ENCODE measurements at places on chromosomes 11 and 22. TPM values are rescaled to one million over a fixed set of nuclear protein-coding genes. Genes with fewer than 3 reads are reported as not detected.

The NPAS4 gene
- not detected for total RNA-seq

The HEPACAM gene
- not detected for total RNA-seq

- DNase-seq: no peak
Measured at GRCh38 chr11:14124886-14125285, 162.4 kb downstream of the SPON1 start.

- peak; percentile 30 for DNase-seq
Measured at GRCh38 chr11:68839911-68840641, 1.6 kb downstream of the CPT1A start.

The GPR83 gene
- not detected for total RNA-seq

The MS4A8 gene
- not detected for total RNA-seq

DNA sequence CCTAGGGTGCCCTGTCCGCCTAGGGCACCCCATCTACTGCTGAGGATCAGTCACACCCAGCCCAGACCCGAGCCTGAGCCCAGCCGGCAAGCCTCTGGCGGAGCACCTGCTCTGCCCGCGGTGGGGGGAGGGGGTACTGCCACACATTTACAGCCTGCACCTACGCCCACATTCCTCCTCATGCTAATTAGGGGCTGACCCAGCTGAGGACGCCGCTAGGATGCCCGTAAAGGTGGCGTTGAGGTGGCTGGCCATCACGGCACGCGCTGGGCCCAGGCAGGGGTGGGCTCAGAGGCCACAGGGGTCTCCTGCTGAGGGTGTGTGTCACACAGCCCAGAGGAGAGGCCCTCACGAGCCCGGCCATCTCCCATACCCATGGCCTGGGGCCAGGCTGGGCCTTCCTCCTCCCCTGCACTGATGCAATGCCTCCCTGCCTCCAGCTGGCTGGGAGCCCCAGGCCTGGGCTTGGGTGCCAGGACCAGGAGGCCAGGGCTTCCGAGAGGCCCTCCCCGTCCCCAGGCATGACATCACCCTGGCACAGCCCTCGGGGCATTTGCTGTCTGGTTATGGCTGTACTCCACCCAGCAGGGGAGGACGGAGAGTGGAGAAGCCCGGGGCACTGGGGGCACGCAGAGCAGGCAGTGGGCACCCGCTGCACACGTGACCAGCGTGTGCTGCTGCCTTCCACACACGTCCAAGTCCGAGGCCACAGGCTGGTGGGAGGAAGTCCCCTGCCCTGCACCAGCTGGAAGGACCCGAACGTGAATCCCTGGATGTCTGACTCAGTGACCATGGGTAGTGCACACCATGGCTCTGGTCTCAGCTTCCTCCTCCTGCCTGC lies 12.7 kb downstream of the DUSP8 start:
- peak; percentile 96 for DNase-seq

- DNase-seq: peak; percentile 45
Measured at GRCh38 chr11:66126064-66126463, 56.0 kb downstream of the PACS1 start.

The C22orf42 gene
- total RNA-seq: not detected

- peak; percentile 27 for DNase-seq
Measured at GRCh38 chr22:21972293-21972779, 10.3 kb downstream of the TOP3B start.

- DNase-seq: no peak
Measured at GRCh38 chr11:108204376-108204775, 18.1 kb downstream of the NPAT start.

The PPM1F gene
- 32.6 TPM for total RNA-seq

The MUC5B gene
- total RNA-seq: not detected

DNA sequence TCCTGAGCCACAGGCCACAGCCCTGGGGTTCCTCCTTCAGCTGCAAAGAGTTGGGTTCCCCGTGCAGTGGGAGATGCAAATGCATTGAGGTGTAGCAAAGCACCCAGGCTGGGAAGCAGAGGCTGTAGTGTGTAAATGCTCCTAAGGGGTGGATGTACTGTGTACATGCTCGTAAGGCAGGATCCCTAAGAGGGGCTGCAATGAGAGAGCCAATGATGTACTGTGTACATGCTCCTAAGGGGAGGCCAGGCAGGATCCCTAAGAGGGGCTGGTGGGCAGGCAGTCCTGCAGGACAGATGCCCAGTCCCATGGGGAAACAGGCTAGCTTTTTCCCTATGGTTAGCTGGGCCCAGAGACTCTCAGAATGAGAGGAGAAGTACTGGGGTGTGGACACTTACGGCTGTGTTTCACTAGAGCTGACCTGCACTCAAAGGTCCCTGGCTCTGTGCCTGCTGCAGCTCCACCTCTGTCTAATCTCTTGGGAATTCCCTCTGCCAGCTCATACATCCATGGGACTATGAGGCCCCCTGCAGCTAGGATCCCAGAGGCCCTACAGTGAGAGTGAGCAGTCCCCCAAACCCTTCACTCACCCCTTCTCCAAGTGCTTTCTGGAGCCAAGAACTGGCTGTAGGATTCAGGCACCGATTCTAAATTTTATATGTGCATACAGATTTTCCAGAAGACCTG lies 261.9 kb upstream of the LUZP2 start:
- DNase-seq: peak; percentile 27

DNA sequence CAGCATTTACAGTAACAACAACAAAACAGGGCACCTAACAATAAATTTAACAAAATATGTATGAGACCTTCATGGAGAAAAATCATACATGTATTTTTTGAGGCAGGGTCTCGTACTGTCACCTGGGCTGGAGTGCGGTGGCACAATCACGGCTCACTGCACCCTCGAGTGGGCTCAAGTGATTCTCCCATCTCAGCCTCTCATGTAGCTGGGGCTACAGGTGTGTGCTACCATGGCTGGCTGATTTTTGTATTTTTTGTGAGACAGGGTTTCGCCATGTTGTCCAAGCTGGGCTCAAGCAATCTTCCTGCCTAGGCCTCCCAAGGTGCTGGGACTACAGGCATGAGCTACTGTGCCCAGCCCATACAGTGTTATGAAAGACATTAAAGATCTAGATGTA lies 278.1 kb downstream of the SWAP70 start:
- DNase-seq: no peak

DNA sequence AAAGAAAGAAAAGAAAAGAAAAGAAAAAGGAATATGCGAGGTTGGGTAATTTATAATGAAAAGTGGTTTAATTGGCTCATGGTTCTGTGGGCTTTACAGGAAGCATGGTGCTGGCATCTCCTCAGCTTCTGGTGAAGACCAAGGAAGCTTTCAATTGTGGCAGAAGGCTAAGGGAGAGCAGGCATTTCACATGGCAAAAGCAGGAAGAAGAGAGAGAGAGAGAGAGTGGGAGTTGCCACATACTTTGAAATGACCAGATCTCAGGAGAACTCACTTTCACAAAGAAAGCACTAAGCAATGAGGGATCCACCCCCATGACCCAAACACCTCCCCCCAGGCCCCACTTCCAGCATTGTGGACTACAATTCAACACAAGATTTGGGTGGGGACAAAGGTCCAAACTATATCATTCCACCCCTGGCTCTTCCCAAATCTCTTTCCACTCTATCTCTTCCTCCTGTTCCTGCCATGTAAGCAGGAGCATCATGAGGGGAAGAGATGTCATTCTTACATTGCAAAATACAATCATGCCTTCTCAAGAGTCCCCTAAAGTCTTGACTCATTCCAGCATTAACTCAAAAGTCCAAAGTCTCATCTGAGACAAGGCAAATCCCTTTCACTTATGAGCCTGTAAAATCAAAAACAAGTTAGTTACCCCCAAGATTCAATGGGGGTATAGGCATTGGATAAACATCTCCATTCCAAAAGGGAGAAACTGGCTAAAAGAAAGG lies 38.9 kb downstream of the LINC01488 start:
- no peak for DNase-seq

DNA sequence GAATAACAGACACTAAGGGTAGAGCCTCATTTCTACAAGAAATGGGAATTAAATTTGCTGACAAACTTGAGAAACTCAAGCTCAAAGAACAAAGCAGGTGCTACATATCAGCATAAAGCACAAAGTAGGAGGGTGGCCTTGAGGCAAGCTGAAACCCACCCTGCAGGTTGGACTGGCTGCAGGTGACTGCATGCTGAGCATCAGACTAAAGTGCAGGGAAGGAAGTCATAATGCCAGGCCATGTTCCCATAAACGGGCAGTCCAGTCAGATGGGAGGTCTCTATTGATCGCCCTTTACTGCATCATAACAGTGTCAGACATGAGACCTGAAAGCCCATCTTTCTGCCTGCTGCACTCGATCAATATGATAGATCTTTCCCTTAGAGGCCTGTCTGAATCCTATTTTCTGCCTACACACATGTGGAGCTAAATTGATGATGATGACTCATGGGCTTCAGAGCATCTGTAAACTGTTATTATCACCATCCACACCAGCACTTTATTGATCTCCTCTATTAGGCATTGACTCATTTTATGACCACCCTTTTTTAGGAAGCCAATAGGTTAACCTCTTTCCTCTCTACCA lies 224.5 kb upstream of the DDI1 start:
- no peak for DNase-seq

GRCh38 chr11:47359586-47359985 lies 7.1 kb upstream of the MYBPC3 start:
- no peak for DNase-seq

DNA sequence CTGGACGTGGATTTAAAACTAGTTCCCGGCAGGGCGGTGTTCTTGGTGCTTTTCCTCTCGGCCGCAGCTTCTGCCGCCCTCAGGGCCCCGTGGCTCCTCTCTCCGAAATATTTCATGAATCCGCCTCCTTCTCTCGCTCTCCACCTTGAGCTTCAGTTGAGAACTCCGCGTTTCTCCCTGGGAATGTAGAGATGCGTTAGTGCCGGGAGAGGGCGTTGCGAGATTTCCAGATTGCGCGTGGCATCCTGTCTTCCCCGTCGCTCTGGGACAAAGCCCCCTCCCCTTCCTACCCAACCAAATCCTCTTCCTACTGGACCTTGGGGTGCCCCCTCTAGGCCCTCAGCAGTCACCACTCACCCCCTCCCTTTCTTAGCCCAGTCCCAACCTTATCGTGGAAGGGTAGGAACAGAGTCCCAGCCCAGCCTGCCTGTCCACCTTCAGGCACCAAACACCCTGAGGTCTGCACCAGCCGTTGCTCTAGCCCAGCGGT lies 15.5 kb upstream of the RAC2 start:
- peak; percentile 55 for DNase-seq
